T-cell (primary cell): ENCODE measurements at places on chromosomes 5 and 9.

DNA sequence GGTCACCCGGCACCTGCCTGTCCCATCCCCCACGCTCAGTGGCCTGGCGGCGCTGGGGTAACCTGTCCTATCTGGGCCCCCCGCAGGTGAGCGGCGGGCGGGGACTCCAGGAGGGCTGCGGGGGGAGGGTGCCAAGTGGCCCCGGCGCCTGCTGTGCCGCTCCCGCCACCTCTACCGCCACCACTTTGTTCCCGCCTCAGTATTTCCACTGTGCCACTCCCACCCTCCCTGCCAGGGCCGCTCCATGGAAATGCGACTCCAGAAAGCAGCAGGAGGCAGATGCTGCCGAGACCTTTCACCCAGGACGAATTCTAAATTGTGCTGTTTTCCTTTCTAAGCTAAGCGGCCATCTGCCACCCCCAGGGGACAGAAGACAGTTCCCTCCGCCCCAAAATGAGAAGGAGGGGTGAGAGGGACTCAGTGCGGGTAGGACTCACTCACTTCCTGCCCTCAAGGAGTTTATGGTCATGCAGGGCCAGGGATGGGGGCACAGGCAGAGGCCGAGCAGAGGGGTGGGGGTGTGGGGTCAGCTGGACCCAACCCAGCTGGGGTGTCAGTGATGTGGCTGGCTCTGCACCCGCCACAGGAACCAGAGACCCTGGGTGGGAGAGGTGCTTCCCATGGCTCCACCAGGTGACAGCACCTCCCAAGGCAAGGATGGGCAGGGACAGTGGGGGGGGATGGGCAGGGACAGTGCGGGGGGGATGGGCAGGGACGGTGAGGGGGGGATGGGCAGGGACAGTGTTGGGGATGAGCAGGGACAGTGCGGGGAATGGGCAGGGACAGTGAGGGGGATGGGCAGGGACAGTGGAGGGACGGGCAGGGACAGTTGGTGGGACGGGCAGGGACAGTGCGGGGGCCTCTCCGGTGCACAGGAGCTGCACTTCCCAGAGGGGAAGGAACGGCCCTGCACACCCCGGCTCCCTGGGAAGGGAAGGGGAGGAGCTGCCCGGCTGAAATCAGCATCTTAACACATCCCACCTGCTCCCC, 17.8 kb downstream of the NOTCH1 start:
- DNase-seq: no peak
- H3K4me1 ChIP-seq: peaks cover 55% of the 10 kb centered on the region
- peaks cover 21% of the 10 kb centered on the region for H3K36me3 ChIP-seq
- no peak overlapping the region for H3K4me3 ChIP-seq
- H3K27me3 ChIP-seq: no peaks in the 10 kb centered on the region

DNA sequence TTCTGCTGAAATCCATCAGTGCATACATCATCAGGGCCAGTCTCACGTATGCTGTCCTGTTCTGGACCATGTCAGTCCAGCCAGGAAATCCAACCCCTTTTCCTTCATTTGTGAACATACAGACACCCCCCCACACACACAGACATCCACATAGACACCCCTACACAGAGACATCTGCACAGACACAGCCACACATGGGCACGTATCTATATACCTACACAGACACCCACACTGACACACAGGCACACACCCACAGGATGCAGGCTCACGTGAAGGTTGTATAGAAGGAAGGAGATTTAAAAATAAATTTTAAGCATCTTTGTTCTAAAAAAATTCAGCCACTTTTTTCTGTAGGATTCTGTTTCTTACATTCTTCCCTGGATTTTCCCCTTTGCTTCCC, 325.6 kb downstream of the SLIT3 start:
- no peaks in the 10 kb centered on the region for H3K27me3 ChIP-seq
- H3K4me1 ChIP-seq: no peaks in the 10 kb centered on the region
- H3K4me3 ChIP-seq: no peak overlapping the region
- DNase-seq: no peak

- DNase-seq: no peak
- no peak overlapping the region for H3K4me3 ChIP-seq
- no peak overlapping the region for H3K27ac ChIP-seq
- H3K4me1 ChIP-seq: no peaks in the 10 kb centered on the region
Observed at GRCh38 chr9:99628285-99628684, 193.4 kb upstream of the NR4A3 start.

- peaks cover 2% of the 10 kb centered on the region for H3K27me3 ChIP-seq
- no peak overlapping the region for H3K27ac ChIP-seq
- no peaks in the 10 kb centered on the region for H3K36me3 ChIP-seq
- H3K4me1 ChIP-seq: no peaks in the 10 kb centered on the region
- no peak for DNase-seq
Observed at GRCh38 chr9:23829580-23830475, 3.8 kb upstream of the ELAVL2 start.

DNA sequence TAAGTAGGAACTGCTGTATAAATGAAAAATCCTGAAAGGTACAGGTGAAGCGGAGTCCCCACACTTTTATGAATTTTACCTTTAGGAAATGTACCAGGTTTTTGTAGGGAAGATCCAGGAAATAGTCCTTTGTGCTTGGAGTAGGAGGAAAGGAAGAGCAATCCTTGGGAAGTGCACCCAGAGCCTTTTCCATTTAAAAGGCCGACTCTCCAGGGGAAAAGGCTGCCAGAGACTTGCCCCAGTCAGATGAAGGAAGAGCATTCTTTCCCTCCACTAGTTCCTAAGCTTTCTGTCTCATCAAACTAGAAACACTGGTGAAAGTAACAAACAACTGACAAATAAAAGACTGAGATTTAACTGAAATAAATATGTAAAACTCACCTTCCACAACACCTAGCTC, 779.4 kb upstream of the CDH6 start:
- H3K4me1 ChIP-seq: no peaks in the 10 kb centered on the region
- H3K27ac ChIP-seq: no peak overlapping the region
- DNase-seq: no peak
- H3K27me3 ChIP-seq: no peaks in the 10 kb centered on the region
- H3K4me3 ChIP-seq: no peak overlapping the region

DNA sequence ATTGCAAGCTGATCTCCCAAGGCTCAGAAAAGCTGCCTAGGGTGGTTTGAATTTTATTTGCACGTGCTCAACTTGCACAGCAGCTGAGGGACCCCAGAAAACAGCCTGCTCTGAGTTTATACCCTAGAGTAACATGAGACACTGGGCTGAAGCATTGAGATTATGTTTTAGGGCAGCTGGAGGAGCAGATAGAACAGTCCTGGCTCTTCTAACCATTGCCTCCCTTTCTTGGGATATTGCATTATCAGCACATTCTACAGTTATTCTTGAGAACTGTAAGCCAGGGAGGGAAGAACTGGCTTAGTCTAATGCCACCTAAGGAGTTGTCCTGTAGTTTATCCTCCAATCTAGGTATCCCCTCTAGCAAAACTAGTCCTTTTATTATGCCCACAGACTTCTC, 10.3 kb downstream of the SMC2 start:
- no peaks in the 10 kb centered on the region for H3K4me1 ChIP-seq
- no peak overlapping the region for H3K27ac ChIP-seq
- H3K36me3 ChIP-seq: peaks cover 63% of the 10 kb centered on the region
- H3K27me3 ChIP-seq: no peaks in the 10 kb centered on the region

GRCh38 chr5:10030219-10030831, 219.4 kb downstream of the ATPSCKMT start:
- no peaks in the 10 kb centered on the region for H3K36me3 ChIP-seq
- no peak overlapping the region for H3K4me3 ChIP-seq
- no peaks in the 10 kb centered on the region for H3K4me1 ChIP-seq
- DNase-seq: no peak

- H3K27me3 ChIP-seq: no peaks in the 10 kb centered on the region
- H3K4me3 ChIP-seq: no peak overlapping the region
- H3K4me1 ChIP-seq: no peaks in the 10 kb centered on the region
- no peak for DNase-seq
Observed at GRCh38 chr5:172216345-172216744, 22.4 kb downstream of the EFCAB9 start.

DNA sequence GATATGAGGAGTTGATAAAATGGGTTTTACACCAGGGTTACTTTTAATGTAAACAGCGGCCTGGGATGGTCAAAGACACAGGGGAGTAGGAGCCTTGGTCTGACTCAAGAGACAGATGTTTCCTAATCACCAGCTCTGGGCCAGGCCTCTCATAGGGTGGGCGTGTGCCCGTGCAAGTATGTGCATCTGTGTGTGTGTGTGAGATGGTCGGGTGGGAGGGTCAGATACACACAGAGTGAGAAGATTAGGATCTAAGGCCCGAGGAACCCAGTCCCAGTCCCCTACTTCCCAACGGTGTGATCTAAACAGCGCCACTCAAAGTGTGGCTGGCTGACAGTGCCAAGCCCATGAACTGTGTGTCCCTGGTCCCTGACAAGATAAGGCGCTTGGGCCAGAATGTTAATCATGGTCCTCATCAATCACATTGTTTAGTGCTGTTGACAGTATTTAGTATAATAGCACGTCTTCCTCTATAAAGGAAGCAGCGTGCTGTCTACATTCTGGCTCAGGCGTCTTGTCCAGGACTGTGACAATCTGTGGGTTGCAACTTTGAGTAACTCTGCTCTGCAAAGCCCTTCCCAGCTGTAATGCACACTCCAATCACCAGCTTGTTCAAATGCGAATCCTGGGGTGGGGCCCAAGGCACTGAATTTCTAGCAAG, 173.7 kb downstream of the DAB2IP start:
- no peak overlapping the region for H3K4me3 ChIP-seq
- H3K36me3 ChIP-seq: no peaks in the 10 kb centered on the region
- no peak for DNase-seq
- H3K27me3 ChIP-seq: no peaks in the 10 kb centered on the region
- no peaks in the 10 kb centered on the region for H3K4me1 ChIP-seq

GRCh38 chr9:82930116-82930515, 132.8 kb downstream of the RASEF start:
- H3K4me1 ChIP-seq: no peaks in the 10 kb centered on the region
- no peaks in the 10 kb centered on the region for H3K27me3 ChIP-seq
- H3K36me3 ChIP-seq: no peaks in the 10 kb centered on the region
- no peak overlapping the region for H3K27ac ChIP-seq
- DNase-seq: no peak

- no peak overlapping the region for H3K27ac ChIP-seq
- no peaks in the 10 kb centered on the region for H3K27me3 ChIP-seq
- no peaks in the 10 kb centered on the region for H3K4me1 ChIP-seq
- no peaks in the 10 kb centered on the region for H3K36me3 ChIP-seq
Observed at GRCh38 chr5:158679221-158679641, 420.5 kb downstream of the EBF1 start.

DNA sequence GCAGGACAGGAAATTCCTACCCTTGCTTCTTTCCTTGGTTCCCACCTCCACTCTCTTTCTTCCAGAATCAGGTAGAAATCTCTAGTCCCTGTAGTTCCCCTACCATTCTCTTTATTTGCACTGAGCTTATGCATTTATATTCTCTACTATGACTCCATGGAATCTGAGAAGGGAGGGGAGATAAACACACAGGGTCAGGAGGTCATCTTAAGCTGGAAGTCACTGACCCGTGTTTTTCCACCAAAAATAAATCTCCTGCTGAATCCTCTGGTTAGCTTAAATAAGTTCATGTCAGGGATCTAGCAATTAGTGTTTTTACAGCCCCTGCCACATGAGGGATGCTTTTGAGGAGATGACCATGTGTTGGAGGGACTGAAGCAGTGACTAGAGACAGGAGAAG, 3.7 kb downstream of the ACTL7B start:
- no peak for DNase-seq
- peaks cover 7% of the 10 kb centered on the region for H3K27me3 ChIP-seq
- H3K4me1 ChIP-seq: no peaks in the 10 kb centered on the region
- no peaks in the 10 kb centered on the region for H3K36me3 ChIP-seq

- no peaks in the 10 kb centered on the region for H3K27me3 ChIP-seq
- no peak for DNase-seq
- H3K36me3 ChIP-seq: no peaks in the 10 kb centered on the region
- H3K4me1 ChIP-seq: no peaks in the 10 kb centered on the region
- no peak overlapping the region for H3K27ac ChIP-seq
- no peak overlapping the region for H3K4me3 ChIP-seq
Observed at GRCh38 chr9:68522131-68522530, 18.6 kb downstream of the TMEM252 start.

GRCh38 chr5:76604838-76605237, 18.4 kb downstream of the F2RL2 start:
- no peaks in the 10 kb centered on the region for H3K27me3 ChIP-seq
- no peaks in the 10 kb centered on the region for H3K4me1 ChIP-seq
- no peak for DNase-seq
- peaks cover 65% of the 10 kb centered on the region for H3K36me3 ChIP-seq

- no peak overlapping the region for H3K27ac ChIP-seq
- H3K27me3 ChIP-seq: no peaks in the 10 kb centered on the region
- no peaks in the 10 kb centered on the region for H3K4me1 ChIP-seq
- no peaks in the 10 kb centered on the region for H3K36me3 ChIP-seq
- H3K4me3 ChIP-seq: no peak overlapping the region
Observed at GRCh38 chr5:114435885-114436299, 74.0 kb downstream of the KCNN2 start.

DNA sequence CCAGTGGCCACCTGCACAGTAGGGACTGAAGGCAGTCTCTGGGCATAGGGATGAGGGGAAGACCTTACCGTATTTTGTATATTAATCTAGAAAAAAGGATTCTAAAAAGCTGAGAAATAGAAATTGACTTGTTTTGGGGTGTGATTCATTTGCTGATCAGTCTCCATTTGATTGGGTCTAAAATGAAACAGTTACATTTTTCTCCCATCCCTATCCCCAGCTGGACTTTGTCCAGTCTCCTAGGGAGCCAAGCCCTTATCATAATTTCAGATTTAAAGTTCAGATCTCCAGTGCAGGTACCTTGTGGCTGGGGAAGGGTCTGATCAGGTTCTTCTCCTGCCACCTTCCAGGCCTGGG, 240.8 kb downstream of the FANCC start:
- no peaks in the 10 kb centered on the region for H3K27me3 ChIP-seq
- H3K4me1 ChIP-seq: no peaks in the 10 kb centered on the region
- peaks cover 4% of the 10 kb centered on the region for H3K36me3 ChIP-seq
- no peak for DNase-seq
- H3K4me3 ChIP-seq: no peak overlapping the region

GRCh38 chr5:37840053-37841034, 503 bp upstream of the GDNF start:
- no peaks in the 10 kb centered on the region for H3K36me3 ChIP-seq
- peaks cover 70% of the 10 kb centered on the region for H3K27me3 ChIP-seq
- no peak for DNase-seq
- H3K4me3 ChIP-seq: no peak overlapping the region
- H3K4me1 ChIP-seq: peaks cover 3% of the 10 kb centered on the region
- no peak overlapping the region for H3K27ac ChIP-seq

GRCh38 chr5:172688349-172689217, 47.5 kb downstream of the NEURL1B start:
- no peaks in the 10 kb centered on the region for H3K36me3 ChIP-seq
- peak overlapping the region; percentile 41 for H3K27ac ChIP-seq
- peak; percentile 42 for DNase-seq
- no peaks in the 10 kb centered on the region for H3K27me3 ChIP-seq
- no peak overlapping the region for H3K4me3 ChIP-seq

- H3K4me3 ChIP-seq: no peak overlapping the region
- DNase-seq: no peak
- H3K27ac ChIP-seq: no peak overlapping the region
Observed at GRCh38 chr9:2740616-2741015, 23.3 kb downstream of the KCNV2 start.

DNA sequence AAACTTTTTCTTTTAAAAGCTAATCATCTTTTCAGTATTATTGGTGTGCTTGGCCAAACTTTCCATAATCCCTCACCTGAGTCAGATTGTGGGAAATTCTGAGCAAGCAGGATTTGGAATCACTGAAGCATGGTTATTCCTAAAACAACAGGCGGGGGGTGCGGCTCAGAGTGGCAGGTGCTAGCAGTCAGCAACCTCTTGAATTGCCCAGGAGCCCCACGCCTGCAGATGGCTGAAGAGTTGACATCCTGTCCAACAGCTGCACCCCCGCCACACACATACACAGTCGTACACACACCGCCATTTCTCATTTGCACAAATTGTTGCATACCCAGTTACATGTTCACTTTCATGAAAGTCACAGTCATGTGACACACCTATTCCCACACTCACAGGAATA, 96.6 kb downstream of the LHX2 start:
- H3K36me3 ChIP-seq: no peaks in the 10 kb centered on the region
- peaks cover 32% of the 10 kb centered on the region for H3K27me3 ChIP-seq
- no peak overlapping the region for H3K27ac ChIP-seq
- no peak overlapping the region for H3K4me3 ChIP-seq
- no peaks in the 10 kb centered on the region for H3K4me1 ChIP-seq
